ENCODE measurements at places on chromosomes 3 and 15. TPM values are rescaled to one million over a fixed set of nuclear protein-coding genes. Genes with fewer than 3 reads are reported as not detected.

DNA sequence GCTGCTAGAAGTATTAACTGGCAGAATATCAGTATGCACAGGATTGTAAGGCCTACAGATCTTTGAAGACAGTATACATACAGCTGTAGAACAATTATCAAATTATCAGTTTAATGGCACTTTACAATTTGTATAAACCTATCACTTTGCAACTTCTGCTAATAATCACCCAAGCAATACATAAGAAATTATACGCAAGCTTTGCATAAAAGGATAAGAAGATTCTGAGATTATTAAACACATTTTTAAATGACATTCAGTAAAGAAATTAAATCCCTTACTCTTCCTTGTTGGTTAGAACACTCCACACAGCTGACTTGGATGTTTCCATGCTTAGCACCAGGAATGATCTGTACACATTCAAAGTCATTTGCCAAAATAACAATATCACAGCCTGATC lies 46.8 kb downstream of the DMXL2 start:
- DNase-seq, result no peak

- no peak for DNase-seq
Observed at GRCh38 chr3:157807280-157807679, 298.9 kb downstream of the SHOX2 start.

The CCR1 gene
- 2.2 TPM for total RNA-seq

DNA sequence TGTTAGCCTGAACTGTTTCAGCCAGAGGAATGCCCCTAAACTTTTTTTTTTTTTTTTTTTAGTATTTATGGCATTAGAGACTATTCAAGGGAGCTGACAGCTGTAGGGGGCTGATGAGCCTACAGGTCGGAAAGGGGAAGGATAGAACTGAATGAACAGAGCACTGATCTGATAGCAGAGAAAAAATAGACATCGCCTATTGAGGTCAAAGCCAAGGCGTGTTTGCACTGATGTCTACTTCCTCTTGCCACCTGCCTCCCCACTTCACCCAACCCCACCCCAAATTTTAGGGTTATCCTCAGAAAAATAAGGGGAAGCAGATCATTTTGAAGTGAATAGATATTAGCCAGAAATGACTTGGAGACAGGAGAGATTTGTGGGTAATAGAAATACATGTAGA lies 3.0 kb upstream of the ZMAT3 start:
- no peak for DNase-seq

The FRMD4B gene
- total RNA-seq, result 61.0 TPM

The CRABP1 gene
- total RNA-seq, result 2.6 TPM

- DNase-seq, result no peak
Observed at GRCh38 chr15:31004220-31004733, 12.8 kb upstream of the MTMR10 start.

GRCh38 chr3:119500901-119501300 lies 2.6 kb downstream of the TIMMDC1 start:
- no peak for DNase-seq

GRCh38 chr15:93210995-93211394 lies 122.0 kb upstream of the RGMA start:
- no peak for DNase-seq

The NR2F2 gene
- total RNA-seq, result 10.2 TPM

DNA sequence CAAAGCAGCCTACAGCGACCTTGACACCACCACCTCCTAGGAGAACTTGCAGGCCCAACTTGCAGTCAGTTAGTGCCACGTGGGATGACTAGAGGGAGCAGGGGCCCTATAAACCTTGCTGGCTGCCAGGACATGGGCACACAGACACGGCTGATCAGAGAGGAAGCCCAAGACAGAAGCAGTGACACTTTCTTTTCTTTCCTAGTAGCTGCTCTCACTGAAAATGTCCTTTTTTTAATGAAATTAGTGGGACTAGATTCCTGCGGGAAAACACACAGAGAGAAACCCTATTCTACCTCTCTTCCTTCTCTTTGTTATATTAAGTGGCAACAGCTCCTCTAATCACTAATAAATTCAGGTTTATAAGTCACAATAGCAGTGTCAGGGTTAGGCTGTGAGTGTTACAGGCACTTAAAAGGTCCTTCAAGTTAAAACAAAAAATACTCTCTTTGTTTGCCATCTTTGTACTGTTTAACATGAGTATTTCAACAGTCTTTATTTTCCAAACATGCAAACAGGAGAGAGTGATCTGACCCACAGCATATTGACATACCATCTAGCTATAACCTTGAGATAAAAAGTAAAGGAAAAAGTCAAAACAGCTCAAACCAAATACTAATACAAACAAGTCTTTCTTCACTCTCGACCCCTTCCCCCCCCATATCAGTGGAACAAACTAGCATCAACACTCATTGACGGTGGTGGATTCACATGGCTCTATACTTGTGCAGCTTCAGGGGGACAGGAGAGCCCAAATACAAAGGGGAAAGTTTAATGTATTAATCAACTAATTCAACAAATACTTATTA lies 2.1 kb upstream of the TMEM212 start:
- DNase-seq, result no peak
